ENCODE measurements at places on chromosomes 4 and X.

DNA sequence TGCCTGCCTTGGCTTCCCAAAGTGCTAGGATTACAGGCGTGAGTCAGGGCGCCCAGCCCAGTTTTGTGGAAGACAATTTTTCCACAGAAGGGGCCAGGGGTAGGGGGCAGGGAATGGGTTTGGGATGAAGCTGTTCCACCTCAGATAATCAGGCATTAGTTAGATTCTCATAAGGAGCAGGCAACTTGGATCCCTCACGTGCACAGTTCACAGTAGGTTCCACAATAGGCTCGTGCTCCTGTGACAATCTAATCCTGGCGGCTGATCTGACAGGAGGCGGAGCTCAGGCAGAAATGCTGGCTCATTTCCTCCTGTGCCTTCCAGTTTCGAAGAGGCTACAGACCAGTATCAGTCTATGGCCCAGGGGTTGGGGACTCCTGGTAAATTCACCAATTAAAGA lies 491.6 kb upstream of the AADAT start:
- DNase-seq = no peak

DNA sequence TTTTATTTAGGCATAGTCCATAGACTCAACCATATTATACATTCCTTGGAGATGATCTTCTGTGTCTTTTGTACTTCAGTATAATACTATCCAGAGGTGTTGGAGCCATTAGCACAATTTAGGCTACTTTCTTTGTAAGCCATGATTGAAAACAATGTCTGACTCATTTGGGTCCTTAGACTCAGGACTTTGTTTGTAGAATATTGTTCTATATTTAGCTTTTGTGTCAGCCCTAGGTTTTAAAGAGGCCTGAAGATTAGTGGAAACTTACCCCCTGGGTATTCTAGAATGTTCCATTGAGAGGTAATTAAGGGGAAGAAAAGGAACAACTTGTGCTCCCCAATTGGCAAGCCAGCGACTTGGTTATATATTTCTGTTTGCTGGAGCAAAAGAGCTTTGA lies 145.2 kb upstream of the SCML1 start:
- DNase-seq = no peak

GRCh38 chr4:116512552-116512951 lies 572.8 kb downstream of the TRAM1L1 start:
- DNase-seq = no peak

DNA sequence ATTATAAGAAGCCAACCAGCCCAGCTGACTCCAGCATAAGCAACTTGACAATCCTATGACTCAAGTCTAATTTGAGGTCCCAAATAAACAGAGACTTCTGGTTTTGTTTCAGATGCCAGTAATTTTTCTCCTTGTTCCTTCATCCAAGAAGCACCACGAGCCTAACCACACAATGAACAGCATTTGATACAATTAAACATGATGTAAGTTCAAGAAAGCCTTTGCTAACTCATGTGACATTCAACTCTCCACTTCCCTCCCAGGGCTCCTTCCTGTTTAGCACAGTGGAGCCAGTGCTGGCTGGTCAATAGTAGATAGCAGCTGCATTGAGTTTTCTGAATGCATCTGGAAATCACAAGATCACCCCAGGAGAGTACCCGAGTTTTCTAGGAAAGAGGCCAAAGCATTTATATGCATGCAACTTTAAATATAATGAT lies 206.3 kb downstream of the ARHGAP24 start:
- no peak for DNase-seq

- no peak for DNase-seq
Measured at GRCh38 chr4:17531538-17532285, 16.7 kb downstream of the CLRN2 start.

DNA sequence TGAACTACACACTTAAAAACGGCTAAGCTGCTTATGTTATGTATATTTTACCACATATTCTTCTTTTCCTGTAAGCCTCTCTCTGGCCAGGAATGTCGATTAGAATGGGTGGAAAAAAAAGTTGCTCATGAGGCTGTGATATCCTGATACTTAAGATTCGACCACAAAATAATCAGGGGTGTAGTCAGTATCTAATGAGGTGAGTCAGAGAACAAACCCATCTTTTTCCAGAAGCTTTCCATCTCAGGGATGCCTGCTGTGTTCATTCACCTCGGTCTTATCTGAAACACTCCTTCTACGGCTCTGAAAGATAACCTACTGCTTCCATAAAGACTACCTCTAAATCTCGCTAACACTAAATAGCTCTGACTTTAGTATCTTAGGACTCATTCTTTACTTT lies 142.7 kb upstream of the MAP3K15 start:
- no peak for DNase-seq

All from stimulated activated CD8-positive, alpha-beta memory T cell treated with anti-CD3 and anti-CD28 coated beads, Interleukin-15, amount 100 ng/mL, for 1 hour (primary cell).